ENCODE measurements at places on chromosomes 6 and 20.

DNA sequence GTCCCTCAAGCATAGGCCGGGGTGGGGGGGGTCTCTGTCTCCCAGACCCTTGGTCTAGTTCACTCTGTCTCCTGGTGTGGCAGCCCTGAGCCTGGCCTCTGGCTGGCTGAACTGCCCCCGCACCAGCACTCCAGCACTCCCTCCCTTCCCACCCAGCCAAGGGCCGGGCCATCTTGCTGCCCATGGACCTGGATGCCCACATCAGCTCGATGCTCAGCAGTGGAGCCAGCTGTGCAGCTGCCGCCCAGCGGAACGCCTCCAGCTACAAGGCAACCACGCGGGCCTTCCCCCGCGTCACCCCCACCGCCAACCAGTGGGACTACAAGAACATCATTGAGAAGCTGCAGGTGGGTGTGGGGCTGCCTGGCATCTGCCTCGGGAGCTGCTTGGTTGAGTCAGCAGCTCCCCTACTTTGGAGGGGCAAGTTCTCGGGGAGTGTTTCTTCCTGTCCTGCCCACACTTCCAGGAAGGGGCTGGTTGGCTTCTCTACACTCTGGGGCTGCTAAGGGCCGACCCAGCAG lies 28.4 kb downstream of the UQCC2 start:
- DNase-seq = no peak

DNA sequence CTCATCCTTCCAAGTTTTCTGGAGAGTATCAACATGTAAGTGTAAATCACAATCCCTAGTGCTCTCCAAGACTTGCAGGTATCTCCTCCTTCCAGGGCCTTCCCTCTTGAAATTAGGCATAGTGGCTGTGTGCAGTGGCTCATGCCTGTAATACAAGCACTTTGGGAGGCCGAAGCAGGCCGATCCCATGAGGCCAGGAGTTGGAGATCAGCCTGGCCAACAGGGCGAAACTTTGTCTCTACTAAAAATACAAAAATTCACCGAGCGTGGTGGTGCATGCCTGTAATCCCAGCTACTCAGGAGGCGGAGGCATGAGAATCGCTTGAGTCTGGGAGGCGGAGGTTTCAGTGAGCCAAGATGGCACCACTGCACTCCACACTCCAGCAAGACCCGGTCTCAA lies 9.4 kb upstream of the ANGPT4 start:
- DNase-seq = no peak

- DNase-seq = no peak
Measured at GRCh38 chr20:37299718-37300528, 10.5 kb downstream of the MANBAL start.

GRCh38 chr6:85015396-85015990 lies 251.1 kb upstream of the TBX18 start:
- no peak for DNase-seq

GRCh38 chr20:1337441-1337840 lies 8.5 kb upstream of the SDCBP2 start:
- DNase-seq = no peak

GRCh38 chr6:45537539-45537938 lies 159.8 kb upstream of the SUPT3H start:
- no peak for DNase-seq

- no peak for DNase-seq
Measured at GRCh38 chr20:50513169-50514034, 3.2 kb downstream of the PTPN1 start.

DNA sequence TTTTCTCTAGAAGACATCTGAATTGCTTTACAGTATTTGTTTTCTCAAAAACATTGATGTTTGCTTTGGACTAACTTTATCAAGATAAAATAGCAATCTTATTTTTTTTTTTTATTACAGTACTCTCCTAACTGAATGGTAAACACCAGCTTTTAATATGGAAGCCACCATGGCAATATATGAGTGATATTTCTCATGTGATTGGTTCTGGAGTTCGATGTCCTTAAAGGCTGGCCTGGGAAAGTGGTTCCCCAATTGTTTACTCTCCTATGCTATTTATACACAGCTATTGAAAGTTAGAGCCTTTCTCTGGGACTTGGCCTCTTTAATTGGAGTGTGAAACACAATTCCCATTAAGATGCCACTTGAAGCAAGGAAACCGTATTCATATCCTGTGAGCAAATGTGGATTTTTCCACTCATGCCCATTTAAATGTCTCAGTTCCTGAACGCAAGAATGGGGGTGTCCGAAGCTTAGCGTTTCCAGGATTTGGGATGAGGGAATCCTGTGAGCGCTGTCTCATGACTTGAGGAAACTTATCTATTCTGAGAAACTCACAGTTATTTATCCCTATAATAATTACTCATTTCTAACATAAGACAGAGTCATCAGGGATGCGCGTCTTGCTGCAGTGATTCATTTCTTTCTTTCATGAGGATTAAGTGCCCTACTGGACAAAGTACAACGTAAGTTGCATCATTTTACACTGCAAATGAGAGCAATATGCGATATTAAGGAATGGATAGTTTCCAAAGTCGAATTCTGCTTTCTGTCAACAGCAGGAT lies 143.3 kb upstream of the PREP start:
- DNase-seq = no peak

DNA sequence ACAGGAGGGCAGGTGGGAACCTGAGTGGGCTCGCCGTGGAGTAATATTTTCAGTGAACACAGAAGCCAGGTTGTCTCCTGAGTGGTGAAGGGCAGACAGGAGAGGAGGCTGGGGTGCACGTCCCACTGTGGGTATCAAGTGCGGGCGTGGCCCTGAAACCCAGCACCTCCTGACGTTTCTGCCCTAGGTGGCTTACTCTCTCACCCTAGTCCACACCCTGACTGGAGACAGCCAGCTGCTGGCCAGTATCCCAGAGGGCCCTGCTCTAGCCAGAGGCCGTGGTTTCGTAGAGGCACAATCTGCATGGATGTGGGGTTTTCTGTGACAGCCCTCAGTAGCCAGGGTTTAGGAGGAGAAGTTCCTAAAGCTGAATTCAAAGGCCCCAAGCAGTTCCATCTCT lies 86.7 kb downstream of the TRERF1 start:
- DNase-seq = no peak
